Esophagus squamous epithelium (tissue), 5 donors: ENCODE measurements at places on chromosomes 12 and 14.

- no peak for DNase-seq
Observed at GRCh38 chr12:112419297-112420133, 768 bp downstream of the PTPN11 start.

- DNase-seq, result no peak
Observed at GRCh38 chr12:109261939-109262338, 47.1 kb downstream of the FOXN4 start.

DNA sequence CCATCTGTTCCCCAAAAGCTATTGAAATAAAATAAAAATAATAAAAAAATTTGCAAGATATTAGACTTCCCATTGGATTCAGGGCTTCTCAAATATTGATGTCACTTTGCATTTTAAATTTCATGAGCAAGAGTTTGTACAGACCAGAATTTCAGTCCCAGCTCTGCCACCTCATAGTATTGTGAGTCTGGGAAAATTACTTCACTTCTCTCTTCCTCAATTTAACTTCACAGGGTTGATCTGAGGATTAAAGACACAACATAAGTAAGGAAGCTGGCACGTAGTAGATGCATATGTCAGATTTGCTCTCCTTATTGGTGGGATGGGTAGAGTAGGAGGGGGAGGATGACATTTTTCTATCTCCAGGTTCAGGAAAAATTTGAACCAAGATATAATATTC is 32.8 kb downstream of the COX8C start:
- DNase-seq, result no peak

DNA sequence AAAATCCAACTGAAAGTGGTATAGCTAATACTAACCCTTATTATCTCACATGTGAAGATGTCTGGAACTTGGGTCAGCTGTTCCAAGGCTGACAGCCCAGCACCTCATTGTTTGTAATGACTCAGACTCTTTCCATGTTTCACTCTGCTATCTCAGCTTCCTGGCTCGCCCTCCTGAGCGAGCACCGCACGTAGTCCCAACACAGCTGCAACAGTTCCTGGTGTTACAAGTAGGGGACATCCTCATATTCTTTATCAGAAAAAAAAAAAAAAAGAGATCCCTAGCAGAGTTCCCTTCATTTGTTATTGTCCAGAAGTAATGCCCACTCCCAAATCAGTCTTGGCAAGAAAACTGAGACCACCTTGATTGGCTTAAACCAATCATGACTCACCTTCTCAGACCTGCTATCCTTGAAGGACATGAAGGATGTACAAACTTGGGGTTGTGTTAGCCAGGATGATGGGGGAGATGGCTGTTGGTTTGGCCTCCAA is 92.5 kb downstream of the ADCK1 start:
- DNase-seq, result no peak

DNA sequence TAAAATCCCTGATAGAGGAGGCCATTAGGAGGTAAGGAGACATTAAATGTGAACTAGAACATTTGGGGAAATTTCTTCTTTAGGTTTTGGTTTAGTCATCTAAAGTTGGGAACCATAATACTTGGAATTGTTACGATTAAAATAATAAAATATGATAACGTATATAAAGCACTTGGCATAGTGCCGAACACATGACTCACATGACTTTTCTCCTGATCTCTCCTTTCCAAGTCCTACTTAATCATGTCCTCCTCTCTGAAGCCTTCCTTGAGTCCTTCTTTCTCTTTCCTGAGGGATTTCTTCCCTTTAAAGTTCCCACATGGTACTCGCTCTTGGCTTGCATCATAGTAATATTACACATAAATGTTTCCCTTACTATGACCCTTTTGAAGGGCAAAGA is 20.0 kb downstream of the BEST3 start:
- no peak for DNase-seq

- no peak for DNase-seq
Observed at GRCh38 chr12:93376436-93377251, 1.1 kb upstream of the NUDT4 start.

DNA sequence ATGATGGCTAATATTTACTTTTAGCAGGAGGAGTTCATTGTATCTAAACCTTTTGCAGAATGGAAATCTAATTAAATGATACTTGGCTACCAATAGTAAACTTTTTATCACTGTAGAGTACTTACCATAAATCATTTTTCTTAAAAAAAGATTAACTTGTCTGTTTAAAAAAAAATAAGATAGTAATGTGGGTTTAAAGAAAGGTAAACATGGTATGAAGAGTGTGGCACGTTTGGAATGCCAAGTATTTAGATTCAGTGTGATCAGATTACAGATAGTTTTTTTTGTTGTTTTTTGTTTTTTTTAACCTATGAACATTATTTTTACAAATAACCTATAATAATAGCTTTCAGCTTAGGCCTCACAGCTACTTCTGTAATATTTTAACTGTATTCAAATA is 25.8 kb downstream of the KTN1 start:
- DNase-seq, result no peak

- no peak for DNase-seq
Observed at GRCh38 chr12:107491856-107492255, 193.7 kb upstream of the PWP1 start.

- no peak for DNase-seq
Observed at GRCh38 chr12:116672842-116673516, 64.9 kb downstream of the SPRING1 start.

DNA sequence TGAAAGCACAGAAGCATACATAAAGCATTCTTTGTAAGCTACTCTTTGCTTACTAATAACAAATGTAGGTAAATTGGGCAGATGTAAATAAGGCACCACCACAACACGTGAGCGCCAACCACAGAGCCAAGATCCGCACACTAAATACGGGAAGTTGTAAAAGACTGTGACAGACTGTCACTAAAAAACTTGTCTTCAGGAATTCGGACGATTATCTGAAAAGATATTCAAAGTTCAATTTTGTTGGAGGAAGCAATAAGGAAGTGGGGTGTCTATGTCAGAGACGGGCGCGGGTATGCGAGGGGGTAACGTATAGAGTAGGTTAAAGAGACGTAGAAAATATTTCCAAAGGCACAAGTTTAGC is 1.5 kb upstream of the HSP90B1 start:
- DNase-seq, result peak; percentile 3

GRCh38 chr12:39824505-39825212 is 205.1 kb upstream of the ABCD2 start:
- DNase-seq, result no peak

GRCh38 chr12:123723765-123724164 is 11.6 kb downstream of the ATP6V0A2 start:
- DNase-seq, result no peak

GRCh38 chr14:51224551-51224950 is 15.5 kb upstream of the TMX1 start:
- no peak for DNase-seq

DNA sequence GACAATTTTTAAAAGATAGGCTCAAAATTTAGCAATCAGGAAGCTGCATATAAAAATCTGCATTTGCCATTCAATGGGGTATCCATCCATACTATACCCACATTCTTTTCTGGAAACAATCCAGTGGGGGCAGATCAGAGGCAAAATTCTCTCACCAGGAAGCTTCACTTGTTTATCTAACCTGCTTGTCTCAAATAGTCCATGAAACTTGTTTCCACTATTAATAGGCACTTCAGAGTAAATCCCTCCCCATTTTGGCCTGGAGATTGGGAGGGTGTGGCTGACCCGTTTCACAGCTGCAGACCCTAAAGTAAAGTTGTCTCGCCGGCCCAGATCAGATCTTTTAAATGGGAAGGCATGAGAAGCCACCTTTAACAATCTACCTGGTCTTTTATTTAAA is 139.4 kb upstream of the CPNE8 start:
- no peak for DNase-seq

GRCh38 chr12:9750276-9751203 is 10.2 kb downstream of the CD69 start:
- DNase-seq, result no peak

DNA sequence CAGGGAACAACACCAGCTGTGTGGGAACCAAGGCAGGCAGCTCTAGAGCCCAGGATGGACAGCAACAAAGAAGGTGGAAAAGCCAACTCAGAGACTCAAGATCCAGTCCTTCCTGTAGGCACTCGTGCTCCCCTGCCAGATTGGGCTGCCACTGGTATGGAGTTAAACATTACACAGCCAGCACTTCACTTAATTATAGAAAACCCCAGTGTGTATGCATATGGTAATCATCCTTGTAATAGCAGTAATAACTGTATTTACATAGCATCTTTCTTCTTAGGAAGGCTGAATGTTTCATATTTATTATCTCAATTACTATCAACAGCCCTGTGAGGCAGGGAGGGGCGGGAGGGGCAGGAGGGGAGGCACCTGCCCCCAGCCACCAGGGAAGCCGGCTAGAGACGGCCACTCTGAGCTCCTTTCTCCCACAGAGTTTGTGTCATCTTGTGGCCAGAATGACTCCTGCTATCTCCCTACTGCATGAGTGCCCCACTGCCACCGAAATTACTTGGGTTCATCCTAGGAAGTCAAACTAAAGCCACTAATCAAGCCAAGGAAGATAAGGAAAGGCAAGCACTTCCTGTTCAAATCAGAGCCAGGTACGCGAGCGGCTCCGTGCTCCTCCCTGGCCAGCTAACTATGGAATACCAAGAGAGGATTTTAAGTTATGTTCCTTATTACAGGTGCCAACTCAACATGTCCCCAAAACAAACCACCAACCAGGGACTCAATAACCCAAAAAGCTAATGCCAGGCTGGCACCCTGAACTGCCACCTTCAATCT is 15.7 kb upstream of the RAB35 start:
- no peak for DNase-seq

DNA sequence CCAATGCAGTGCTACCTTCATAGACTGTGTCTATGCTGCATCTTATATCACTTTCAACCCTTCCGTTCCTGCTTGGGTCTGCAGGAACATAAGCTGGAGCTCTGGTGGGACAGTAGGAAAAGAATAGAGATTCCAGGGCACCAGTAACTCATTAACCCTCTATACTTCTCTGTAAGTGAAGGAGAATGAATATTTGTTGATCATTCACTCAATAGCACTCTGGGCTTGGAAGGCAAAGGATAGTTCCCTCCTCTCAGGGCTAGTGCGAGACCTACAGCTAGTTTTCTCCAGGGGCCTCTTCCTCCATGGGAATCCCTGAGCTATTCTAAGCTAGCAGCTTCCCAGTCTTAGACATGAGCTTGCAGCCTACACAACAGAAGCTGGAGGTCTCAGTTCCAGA is 84.7 kb downstream of the BMP4 start:
- DNase-seq, result no peak

DNA sequence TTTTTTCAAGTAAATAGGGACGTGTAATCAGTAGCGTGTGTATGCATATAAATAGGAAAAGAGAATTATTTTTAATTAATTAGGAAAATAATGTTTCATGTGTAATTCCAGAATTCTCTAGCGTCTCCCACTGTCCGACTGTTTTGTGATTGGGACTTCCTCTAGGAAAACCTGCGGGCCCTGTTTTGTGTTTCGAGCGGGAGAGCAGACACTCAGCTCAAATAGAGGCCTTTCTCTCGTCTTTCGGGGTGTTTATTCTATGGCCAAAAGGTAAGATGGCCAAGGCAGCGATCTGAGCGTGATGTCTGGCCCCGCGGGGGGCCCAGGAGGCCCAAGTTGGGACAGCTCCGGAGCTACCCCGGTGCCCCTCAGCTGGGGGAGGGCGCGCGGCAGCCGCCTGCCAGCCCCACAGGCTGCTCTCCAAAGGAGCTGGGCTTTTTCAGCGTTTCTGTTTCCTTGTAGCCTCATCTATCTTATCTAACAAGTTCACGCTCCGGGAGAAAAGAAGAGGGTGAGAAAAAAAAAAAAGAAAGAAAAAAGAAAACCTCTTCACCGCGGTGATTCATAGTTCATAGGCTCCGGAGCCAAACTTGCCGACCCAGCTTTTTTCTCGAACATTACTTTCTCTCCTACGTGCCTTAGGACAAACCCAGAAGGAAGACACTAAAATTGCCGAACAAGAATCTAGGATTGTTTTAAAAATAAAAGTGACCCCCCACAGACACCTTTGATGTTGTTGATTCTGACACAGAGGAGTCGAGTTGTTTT is 7.5 kb upstream of the FOXG1 start:
- DNase-seq, result no peak

DNA sequence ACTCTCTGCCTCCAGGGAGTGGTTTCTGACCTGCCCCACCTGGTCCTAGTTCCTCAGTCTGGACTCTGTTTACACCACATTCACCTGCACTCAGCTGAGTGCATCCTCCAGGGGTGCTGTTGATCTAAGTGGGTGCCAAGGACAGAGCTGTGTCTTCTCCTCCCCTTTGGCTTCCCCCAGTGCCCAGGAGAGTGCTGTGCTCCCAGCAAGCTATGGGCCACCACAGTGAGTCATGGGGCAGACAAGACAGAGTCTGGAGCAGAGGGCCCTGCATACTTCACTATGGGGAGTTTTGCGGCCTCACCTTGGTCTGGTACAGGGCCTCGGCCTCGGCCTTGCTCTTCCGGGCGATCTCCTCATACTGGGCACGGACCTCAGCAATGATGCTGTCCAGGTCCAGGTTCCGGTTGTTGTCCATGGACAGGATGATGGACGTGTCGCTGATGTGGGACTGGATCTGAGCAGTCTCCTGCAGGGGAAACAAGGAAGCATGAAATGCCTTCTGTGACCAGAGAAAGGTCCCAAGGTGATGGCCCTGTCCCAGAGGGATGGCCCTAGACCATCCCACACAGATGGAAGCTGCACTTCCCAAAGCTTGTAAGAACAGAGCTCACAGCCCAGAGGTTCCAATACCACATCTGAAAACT is 4.9 kb downstream of the KRT73 start:
- DNase-seq, result no peak

GRCh38 chr14:104935955-104936354 is 11.3 kb downstream of the PLD4 start:
- no peak for DNase-seq

DNA sequence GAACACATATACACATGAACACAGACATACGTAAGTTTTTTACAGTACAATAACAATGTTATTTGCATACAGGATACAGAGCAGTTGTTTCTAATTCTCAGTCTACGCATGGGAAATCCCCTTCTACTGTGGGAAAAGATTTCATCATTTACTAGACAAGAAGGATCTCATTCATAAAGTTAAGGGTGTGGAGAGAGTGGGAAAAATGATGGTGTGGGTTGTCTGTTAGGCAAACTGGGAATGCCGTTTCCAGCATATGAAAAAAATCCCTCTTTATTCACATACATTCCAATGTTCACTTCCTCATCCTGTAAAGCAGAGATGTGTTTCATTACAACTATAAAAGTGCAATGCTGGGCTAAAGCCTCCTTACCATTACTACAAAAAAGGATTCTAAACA is 120.9 kb downstream of the SINHCAF start:
- no peak for DNase-seq

GRCh38 chr12:103177639-103178255 is 220.3 kb downstream of the ASCL1 start:
- DNase-seq, result no peak

DNA sequence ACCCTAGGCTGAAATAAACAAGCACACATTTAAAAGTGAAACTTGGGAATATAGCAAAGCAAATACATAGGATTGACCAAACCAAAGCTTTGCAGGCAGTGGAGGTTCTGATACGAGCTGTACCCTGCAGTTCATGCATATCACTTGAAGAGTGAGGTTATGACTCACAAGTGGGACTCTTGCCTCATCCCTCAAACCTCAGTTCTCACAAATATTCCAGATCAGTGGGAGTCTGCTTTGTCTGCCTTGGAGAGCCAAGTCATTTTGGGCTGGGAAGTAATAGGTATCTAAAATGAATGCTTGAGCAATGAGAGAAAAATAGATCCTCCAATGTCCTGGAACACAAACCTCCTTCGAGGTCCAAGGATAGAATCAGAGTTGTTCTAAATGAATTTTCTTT is 116.4 kb downstream of the LRIG3 start:
- no peak for DNase-seq

GRCh38 chr14:28412077-28412476 is 354.5 kb upstream of the FOXG1 start:
- no peak for DNase-seq
